Tongue (tissue), 3 donors: ENCODE measurements at places on chromosomes 7 and 10. TPM values are rescaled to one million over a fixed set of nuclear protein-coding genes. Genes with fewer than 3 reads are reported as not detected.

GRCh38 chr10:114195079-114195478, 15.9 kb downstream of the TDRD1 start:
- no peak for DNase-seq

- DNase-seq: no peak
These were observed 106.1 kb downstream of the PPP1R3A start for GRCh38 chr7:113812591-113813255.

- DNase-seq: peak; percentile 6
These were observed 765.6 kb upstream of the GHITM start for GRCh38 chr10:83373671-83374070.

- DNase-seq: peak; percentile 77
These were observed 46.6 kb downstream of the CCSER2 start for GRCh38 chr10:84375011-84375410.

GRCh38 chr7:100874300-100874576, 665 bp upstream of the SRRT start:
- DNase-seq: no peak

DNA sequence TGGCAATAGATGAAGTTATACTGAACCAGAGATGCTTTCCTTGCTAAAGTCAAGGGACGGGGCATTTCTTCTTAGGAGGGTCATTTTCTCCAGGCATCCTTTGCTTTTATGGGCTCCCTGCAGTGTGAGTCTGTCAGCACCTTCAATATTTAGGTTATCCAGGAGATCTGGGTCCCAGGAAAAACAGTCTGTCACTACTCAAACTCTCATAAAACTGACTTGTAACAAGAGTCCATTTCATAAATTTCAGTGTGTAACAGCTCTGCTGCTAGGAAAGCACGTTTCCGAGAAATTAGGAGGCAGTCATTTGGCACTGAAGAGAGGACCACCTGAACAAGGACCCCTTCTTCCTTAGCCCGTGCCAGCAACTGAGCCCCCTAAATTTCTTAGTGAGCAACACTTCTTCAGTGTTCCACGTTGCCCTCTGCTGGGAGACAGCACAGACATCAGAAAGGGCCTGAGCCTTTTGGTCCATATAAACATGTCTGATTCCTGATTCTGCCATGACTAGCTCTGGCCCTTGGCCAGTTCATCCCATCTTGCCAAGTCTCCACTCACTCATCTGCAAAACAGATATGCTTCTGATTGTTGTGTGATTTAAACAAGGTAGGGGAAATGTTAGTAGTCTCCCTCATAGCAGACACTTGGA, 7.2 kb downstream of the GCC1 start:
- DNase-seq: peak; percentile 22

GRCh38 chr7:28130277-28130676, 50.3 kb downstream of the JAZF1 start:
- DNase-seq: no peak

GRCh38 chr7:50591480-50592438, 26.6 kb upstream of the DDC start:
- DNase-seq: no peak

- DNase-seq: no peak
These were observed 152.8 kb downstream of the TCERG1L start for GRCh38 chr10:131158695-131159094.

DNA sequence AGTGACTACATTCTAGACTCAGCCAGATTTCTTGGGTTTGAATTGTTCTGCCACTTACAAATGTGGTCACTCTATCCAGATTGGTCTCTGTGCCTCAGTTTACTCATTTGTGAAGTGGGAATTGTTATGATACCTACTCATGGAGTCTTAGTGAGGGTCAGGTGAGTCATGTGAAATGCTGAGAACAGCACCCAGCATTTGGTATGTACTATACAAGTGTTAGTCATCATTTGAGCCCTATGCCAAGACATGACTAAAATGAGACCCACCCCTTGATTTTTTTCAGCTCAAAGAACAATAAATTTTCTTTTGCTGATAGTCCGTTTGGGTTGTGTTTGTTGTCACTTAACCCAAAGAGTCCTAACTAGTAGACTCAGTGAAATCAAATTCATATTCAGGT, 92.8 kb downstream of the CHN2 start:
- no peak for DNase-seq

- DNase-seq: no peak
These were observed 143.7 kb upstream of the RNF32 start for GRCh38 chr7:156496865-156497264.

DNA sequence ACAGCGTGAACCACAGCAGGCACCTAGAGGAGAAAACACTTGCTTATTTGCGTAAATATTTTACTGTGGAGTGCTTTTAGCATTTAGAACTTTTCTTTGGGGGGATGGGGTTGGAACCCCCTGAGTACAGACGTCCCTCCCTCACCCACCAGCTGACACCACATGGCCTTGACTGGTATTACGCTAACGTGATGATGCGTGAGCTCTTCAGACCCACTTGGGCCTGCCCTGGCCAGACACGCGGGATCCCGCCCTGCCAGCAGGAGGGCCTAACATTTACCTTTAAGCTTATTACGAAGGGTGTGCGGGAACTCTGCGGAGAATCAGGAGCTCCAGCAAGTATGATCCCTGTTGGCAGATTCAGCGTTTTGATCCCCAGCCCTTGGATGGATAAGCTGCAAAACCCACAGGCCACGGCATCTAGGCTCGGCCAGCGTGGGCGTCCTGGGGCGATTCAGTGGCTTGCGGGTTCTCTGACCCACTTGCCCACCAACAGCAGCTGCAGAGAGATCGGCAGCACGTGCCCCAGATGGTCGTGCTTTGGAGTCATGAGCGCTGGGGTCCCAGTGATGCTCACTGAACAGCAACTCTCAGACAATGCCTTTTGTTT, 545.5 kb upstream of the FOXK1 start:
- no peak for DNase-seq

- DNase-seq: no peak
These were observed 42.3 kb upstream of the GNA12 start for GRCh38 chr7:2886391-2886790.

- peak; percentile 68 for DNase-seq
These were observed 61.7 kb downstream of the SH2D4B start for GRCh38 chr10:80599424-80599847.

DNA sequence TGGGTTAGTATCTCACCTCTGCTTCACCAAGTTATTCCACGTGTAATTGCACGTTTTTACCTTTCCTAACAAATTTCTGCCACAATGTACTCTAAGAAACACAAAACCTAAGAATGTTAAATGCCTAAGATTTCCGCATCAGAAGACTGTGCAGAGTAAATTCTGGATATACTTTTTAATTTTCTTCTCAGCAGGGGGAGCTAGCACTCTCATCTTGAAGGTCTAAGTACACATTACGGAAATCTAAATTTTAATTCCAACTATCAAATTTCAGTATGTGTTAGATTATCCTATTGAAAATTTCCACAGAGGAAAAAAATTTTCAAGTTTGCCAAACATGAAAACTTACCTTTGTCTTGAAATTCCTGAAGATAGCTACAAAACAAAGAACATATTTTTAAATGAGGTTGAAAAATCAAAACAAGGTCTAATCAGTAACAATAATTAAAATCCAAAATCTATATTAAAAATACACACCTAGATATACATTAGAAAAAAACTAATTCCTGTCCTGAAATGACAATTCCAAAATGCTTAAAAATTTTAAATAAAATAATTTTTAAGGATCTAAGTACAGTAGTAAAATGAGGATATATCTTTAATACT, 10.5 kb downstream of the SKAP2 start:
- peak; percentile 87 for DNase-seq

DNA sequence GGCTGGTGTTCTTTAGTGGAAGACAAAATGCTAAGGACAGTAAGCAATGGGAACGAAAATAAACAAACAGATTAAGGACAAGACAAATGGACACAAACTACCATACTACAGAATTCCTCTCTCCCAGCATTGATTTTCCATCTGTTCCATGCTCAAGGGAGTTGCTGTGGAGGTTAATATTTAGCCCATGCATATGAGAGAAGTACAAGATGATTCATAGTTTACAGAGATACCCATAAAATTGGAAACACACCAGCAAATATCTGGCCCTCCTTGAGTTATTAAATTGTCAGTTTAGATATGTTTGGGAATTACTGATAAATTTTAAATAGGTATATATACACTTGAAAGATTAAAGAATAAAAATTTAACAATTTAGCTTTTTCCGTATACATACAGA, 69.8 kb downstream of the GLI3 start:
- no peak for DNase-seq

DNA sequence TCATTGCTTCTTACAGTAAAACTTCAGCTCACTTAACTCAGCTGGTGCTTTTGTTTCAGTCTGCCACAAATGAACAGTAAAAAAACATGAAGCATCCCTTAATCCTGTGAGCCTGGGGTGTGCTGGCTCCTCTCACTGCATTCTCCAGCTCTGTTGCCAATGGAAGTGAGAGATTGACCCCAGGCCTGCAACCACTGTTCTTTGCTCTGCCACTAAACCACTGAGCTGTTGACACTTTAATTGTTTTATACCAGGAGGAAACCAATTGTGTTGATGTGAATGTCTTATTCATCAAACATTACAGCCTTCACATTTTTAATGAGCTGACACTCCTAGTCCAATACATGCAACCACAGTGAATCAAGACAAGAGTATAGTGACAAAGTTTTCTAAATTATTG, 69.4 kb upstream of the FZD1 start:
- DNase-seq: no peak

DNA sequence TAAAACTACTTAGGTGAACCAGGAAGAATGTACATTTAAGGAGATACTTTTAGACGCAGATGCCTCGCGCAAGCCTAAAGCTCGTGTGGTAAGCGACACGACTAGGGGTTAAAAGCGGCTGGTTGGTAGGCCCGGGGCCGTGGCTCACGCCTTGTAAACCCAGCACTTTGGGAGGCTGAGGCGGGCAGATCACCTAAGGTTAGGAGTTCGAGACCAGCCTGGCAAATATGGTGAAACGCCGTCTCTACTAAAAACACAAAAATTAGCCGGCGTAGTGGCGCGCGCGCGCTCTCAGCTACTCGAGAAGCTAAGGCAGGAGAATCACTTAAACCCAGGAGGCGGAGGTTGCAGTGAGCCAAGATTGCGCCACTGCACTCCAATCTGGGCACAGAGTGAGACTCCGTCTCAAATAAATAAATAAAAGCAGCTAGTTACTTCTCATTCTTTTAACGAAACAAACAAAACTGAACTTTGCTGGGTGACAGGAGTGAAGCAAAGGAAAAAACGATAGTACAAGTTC, 879 bp downstream of the NUDT5 start:
- DNase-seq: peak; percentile 26

GRCh38 chr7:37825038-37825437, 23.4 kb upstream of the NME8 start:
- DNase-seq: no peak

DNA sequence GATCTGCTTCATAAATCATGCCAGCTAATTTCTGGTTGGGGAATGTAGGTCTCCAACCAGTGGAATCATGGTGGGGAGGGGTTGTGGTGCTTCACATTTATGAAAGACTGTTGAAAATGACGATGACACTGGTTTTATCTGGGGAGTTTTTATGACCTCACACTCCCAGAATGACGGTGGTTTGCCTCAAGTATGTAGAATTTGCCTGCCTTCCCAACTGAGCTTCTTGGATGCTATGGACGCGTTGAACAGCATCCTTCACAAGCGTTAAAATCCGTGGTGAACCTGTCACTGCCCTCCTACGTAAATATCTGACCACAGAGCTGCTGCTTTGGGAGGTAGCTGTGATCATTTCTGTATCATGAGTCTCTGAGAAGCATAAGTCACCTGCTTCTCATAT, 3.3 kb downstream of the INSYN2A start:
- DNase-seq: no peak

DNA sequence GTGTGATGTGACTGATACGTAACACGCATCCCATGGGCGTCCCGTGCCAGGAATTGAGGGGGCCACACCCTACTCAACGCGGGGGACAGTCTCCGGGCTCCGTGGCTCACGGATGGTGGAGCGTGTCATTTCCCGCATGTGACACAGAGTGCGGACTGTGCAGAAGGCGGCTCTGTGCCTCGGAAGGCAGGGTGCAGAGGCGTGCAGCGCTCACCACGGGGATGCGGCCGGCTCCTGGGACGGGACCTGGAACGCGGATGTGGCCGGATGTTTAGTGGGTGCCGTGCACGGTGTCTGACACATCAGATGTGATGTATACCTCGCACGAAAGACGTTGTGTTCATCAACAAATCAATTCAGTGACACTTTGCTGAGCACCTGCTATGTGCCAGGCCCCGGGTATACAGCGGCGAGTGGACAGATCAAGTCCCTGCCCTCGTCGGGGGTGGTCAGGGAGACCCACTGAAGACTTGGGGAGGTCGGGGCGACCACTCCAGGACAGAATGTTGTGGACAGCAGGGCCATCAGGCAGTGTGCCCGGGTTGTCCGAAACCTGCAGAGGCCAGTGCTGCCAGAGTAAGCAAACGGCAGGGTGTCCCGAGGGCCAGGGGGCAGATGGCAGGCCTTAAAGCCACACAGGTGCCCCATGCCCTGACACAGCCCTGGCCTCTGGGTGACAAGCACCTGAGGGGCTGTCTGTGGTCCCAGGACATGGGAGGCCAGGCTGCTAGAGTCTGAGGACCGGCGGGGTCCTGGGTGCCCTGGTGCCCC, 38.1 kb downstream of the MICALL2 start:
- no peak for DNase-seq

- no peak for DNase-seq
These were observed 15.5 kb downstream of the LZTS2 start for GRCh38 chr10:101014966-101015581.

GRCh38 chr7:7512861-7513597, 22.6 kb downstream of the COL28A1 start:
- no peak for DNase-seq

- DNase-seq: peak; percentile 39
These were observed 274.3 kb upstream of the MKI67 start for GRCh38 chr10:128400564-128400963.

- no peak for DNase-seq
These were observed 509.6 kb upstream of the POM121L12 start for GRCh38 chr7:52525772-52526341.

DNA sequence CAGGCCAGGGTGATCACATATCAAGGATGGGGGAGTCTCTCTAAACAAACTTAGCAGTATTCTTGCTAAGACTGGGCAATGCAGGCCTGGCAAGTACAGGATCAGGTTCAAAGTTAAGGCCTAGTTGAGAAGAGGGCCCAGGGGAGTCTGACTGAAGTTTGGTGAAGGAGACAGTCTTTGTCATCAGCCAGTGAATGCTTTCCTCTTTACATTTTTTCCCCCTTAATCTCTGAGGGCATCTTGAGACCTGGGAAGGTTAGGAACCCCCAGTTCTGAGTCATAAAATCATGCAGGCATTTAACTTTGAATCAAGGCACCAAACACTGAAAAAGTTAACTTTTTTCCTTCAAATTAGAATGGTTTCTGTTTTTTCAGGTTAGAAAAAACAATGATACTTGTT, 311.5 kb downstream of the REEP3 start:
- no peak for DNase-seq

Gene TMEM270
- total RNA-seq: not detected

Gene EPO
- not detected for total RNA-seq

Gene UMAD1
- 11.9 TPM for total RNA-seq

Gene PHF14
- 78.9 TPM for total RNA-seq

Gene LAMB1
- 335 TPM for total RNA-seq

Gene PLXDC2
- total RNA-seq: 54.1 TPM

Gene CLCN1
- 3.1 TPM for total RNA-seq

Gene CTAGE4
- 4.7 TPM for total RNA-seq

Gene CYP2C8
- total RNA-seq: 0.31 TPM

Gene GPNMB
- 120 TPM for total RNA-seq

Gene KIAA1549
- total RNA-seq: 5.8 TPM

Gene RALA
- 32.1 TPM for total RNA-seq

Gene CCDC146
- 16.9 TPM for total RNA-seq

Gene VPS50
- total RNA-seq: 61.7 TPM
